ENCODE measurements at places on chromosomes 2 and 18.

GRCh38 chr2:3268705-3269029, 109.0 kb downstream of the EIPR1 start:
- DNase-seq = no peak

DNA sequence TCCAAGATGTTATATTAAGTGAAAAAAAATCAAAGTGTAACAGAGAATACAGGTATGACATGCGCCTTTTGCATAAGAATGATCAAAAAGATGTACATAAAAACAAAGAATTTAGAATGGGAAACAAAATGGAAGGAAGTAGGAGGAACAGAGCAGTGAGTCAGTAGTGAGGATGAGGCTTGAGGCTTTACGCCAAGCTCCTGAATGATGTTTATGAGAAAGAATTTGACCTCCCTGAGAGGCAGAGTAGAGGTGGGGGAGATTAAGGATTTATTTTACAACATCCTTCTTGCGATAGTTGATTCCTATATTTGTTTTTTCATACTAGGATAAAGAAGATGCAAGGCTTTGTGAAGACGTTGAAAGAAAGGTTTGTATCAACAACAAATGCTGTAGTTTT, 81.4 kb downstream of the DCDC2C start:
- no peak for DNase-seq

DNA sequence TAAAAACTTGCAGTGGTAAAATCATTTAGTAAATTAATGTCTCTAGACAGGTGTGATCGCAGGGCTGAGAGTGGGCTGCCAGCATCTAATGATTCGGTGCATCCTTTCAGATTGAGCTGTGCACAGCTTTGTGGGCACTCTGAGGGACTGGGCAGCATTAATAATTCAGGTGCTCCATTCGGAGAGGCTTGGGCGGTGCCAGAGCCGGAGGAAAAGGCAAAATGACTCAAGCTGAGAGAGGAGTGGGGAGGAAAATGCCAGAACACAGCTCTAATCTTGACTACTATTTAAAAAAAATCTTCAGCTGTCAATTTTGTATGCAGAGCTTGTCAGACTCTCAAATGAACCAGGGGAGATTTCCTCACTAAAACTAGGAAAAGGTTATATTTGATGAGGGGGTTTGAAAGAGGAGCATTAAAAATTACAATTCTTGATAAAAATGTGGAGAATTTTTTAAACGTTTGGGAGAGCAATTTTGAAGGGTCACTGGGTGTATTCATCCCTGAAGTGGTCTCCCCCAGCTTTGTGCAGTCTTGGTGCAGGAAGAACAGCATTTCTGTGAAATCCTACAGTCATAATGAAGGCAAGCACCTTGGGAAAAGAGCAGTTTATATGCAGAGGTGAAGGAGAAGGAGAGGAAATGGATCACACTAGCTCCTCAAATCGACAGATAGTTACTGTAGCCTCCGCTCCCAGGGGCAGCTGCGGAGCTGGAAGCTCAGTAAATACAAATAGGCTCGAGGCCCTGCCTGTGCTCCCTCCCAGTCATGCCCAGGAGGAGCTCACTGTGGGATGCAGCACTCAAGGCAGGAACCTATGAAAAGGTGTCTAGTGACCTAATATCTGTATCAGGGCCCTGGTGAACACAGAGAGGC, 535.4 kb upstream of the RAB6C start:
- DNase-seq = no peak

GRCh38 chr2:120570001-120570400, 165.7 kb upstream of the GLI2 start:
- no peak for DNase-seq

- peak; percentile 27 for DNase-seq
Observed at GRCh38 chr2:70115646-70116442, 28.6 kb downstream of the PCBP1 start.

DNA sequence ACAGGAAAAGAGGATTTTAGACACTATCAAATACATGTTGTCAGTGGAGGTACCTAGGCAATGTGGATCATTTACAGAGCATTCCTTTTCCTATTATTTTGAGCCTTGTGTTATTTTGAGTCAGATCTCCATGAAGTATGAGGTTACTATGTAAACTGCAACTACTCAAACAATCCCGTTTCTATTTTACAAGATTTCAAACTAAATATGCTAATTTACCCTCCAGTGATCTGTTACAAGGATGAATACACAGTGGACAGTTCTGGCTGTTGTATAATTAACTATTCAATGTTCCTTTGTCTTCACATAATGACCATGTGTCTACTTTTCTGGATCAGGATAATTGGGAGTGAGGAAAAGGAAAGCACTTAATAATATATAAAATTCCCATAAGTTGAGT, 4.6 kb downstream of the HOXD1 start:
- no peak for DNase-seq

- no peak for DNase-seq
Observed at GRCh38 chr2:69973335-69973735, 11.9 kb upstream of the ASPRV1 start.

DNA sequence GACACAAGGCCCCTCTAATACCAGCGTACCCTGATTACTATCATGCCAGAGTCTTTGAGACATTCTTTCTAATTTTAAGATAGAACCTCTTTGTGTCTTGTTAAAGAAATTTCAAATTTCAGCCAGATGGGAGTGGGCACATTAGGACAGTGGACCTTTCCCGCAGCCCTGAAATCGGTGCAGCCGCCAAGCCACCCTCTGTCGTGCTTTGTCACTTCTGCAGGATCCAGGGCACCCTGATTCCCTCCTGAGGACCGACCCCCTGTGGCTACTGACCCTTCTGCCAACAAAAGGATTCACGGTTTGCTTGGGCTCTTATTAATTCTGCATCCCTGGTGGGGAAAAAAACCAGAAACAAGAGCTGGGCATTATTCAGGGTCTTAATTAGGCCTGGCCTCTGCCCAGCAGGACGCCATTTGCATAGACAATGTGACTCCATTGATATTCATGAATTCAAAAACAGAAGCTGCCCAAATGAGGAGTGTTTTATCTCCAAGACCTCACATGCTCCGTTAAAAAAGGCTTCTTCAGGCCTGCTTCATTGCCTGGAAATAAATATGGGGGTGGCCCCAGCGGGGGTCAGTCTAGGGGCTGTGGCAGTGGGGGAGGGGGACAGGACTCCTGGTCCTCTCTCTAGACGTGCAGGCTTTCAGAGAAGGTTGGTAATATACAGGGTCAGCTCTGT, 116.9 kb downstream of the ALPK2 start:
- DNase-seq = no peak

GRCh38 chr18:68121308-68121707, 593.6 kb downstream of the TMX3 start:
- no peak for DNase-seq
